ENCODE measurements at places on chromosomes 1 and 21.

DNA sequence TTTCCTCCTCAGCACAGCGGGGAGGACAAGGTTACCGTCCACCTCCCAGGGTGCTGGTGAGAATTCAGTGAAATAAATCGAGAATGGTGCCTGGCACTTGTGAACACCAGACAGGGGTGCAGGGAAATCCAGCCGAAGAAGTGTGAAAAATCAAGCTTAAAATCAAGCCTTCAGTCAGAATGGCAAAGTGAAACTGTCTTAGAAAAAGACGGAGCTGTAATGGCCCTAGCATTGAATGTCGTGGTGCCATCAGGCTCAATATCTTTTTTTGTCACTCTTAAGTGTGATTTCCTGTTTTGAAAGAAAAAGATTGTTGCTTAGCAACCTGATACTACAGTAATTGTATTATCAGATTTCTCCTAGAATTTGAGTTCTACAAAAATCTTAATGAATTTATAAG is 22.1 kb downstream of the EDARADD start:
- no peak for DNase-seq

GRCh38 chr21:41873426-41873825 is 5.7 kb downstream of the PRDM15 start:
- DNase-seq = no peak

GRCh38 chr1:179217943-179218507 is 11.5 kb downstream of the ABL2 start:
- no peak for DNase-seq

DNA sequence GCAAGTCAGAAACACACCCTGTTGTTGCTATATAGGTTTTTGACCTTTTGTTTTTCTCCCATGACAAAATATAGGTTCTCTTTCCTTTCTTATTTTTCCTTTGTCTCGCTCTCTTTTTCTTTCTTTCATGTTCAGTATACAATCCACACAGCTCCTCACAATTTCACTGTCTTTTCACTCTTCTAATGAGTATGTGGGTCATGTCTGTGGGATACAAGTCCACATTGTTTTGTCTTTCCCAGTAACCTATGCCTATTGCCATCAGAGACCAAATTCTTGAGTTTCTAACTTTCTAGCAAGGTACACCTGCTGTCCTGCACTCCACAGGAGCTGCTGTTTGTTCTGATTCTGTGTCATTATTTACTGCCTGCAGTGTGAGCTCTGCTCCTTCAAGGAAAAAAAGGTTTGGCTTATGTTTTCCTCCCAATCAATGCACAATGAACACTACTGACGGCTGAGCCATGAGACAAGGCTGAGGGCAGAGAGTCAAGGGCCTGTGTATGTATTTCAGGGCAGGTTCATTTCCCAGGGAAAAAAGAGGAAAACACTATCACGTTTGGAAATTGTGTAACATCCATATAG is 453.8 kb downstream of the NEGR1 start:
- DNase-seq = no peak

GRCh38 chr1:229119876-229120275 is 151.0 kb upstream of the RAB4A start:
- DNase-seq = no peak

DNA sequence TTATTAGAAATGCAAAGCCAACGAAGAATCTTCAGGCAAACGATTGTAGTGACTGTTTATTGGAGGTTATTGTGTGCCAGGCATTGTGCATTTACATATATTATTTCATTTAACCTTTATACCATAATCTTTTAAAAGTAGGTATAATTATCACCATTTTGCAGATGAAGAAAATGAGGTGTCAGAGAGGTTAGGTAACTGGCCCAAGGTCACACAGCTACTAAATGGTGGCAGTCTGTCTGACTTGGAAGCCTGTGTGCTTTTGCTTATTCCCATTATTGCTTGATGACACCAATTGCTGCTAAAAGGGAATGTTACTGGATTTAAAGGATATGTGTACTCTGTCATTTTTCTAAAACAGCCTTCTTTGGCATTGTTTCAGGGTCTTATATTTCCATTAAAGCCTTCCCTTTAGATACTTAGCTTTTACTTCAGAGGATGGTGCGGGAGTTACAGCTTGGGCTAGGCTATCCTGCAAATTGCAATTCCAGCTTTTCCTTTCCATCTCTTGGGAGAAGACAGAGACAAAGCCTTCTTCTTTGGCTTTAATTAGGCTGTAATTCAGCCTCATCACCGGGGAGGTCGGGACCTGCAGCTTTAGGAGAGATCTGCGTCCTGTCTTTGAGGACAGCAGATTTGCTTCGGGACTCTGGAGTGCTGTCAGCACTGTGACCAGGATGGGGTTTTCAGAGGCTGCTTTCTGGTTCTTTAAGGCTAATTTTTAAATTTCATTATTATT is 37.4 kb upstream of the ERRFI1 start:
- no peak for DNase-seq

DNA sequence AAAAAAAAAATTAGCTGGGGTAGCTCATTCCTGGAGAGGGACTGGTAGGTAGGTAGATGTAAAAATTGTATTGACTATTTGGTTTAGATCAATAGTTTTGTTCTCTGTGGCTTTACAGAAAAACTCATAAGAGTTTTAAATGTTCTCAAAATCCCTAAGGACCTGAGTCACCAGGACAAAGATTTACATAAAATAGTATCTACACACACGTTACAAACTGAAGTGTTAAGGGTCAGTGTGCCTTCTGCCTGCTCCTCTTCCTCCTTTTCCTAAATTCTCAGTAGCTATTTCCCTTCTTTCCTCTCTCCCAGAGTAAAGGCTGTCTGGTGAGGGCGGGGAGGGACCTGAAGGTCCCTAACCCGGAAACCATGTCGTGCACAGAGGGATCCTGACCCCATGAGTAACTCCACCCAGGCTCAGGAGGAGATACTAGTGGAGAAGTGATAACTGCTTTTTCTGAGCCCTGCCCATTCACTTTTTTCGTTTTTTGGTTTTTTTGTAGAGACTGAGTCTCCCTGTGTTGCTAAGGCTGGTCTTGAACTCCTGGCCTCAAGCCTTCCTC is 8.1 kb downstream of the PLEKHM2 start:
- DNase-seq = no peak

DNA sequence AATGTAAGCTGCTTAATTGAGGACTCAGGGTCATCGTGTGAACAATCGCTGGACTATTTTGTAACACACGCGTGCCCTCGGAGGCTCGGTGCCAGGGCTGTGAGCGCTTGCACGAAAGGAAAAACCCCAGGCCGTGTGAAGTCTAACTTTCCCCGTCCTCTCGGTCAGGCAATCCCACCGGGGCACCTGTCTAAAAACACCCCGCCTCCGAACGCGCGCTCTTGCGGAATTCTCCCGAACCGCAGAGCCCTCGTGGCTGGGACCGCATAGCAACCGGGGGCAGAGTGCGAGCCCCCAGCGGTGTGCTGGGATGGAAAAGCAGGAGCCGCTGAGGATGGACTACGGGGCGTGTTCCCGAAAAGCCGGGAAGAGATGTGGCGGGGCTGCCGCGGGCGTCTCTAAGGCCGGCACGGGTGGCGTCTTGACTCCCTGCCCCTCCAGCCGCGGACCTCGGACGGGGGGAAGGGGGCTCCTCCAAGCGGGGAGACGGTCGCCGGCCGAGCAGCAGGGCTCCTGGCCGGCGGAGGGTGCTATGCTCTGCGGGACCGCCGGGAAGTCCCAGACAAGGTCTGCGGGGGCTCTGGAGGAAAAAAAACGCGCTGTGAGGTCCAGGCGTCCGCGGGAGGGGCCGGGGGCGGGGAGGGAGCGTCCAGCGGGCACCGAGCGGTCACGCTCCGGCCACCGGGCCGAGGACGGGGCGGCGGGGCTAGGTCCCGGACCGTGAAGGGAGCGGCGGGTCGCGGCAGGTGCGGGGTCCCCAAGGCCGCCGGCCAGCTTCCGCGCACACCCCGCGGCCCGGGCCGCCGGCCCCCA is 936 bp downstream of the ZBTB21 start:
- peak; percentile 67 for DNase-seq

DNA sequence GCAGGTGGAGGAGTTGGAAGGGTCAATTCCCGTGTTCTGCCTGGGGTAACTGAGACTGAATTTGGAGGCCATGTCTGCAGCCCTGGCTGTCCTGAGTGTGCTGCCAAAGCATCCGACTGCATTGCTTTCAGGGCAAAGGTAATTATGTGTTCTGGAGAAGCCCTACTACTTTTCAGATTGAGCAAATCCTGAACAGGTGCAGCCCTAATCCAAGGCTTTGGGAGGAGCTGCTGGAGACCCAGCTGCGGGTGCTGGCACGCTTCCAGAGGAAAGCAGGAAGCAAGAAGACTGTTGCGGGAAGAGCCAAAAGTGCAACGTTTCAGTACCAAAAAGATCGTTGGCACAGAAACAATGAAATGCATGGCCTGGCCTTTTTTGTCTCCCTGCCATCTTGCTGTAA is 73.7 kb upstream of the NRIP1 start:
- DNase-seq = no peak

- DNase-seq = no peak
Observed at GRCh38 chr1:151898519-151898991, 10.8 kb downstream of the THEM4 start.

DNA sequence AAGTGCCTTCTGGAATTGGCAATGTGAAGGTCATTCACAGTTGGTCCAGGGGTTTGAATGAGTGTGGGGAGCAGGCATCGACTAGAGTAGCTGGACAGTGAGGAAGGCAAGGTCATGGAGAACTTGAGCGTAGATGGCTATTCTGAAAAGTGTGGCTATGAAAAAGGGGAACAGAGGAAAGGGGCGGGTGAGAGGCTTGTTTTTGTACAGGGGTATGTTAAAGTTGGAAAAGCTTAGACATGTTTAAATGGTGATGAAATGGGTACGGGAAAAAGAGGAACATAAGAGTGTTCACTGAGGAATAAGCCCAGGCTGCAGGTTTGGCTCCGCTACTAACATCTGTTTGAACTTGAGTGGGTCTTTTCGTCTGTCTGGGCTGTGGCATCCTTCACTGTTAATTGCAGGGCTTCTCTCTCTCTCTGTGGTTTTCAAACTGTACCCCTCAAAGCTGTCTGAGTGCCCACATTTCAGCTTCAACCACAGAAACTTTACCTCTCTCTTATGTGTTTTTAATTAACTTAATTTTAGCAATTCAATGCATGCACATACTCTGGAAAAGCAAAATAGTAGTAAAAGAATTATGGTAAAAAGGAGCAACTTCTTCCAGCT is 70.8 kb upstream of the COA6 start:
- no peak for DNase-seq

GRCh38 chr21:41651830-41652229 is 115.0 kb downstream of the RIPK4 start:
- DNase-seq = no peak

- no peak for DNase-seq
Observed at GRCh38 chr1:244854166-244854565, 10.2 kb downstream of the HNRNPU start.

DNA sequence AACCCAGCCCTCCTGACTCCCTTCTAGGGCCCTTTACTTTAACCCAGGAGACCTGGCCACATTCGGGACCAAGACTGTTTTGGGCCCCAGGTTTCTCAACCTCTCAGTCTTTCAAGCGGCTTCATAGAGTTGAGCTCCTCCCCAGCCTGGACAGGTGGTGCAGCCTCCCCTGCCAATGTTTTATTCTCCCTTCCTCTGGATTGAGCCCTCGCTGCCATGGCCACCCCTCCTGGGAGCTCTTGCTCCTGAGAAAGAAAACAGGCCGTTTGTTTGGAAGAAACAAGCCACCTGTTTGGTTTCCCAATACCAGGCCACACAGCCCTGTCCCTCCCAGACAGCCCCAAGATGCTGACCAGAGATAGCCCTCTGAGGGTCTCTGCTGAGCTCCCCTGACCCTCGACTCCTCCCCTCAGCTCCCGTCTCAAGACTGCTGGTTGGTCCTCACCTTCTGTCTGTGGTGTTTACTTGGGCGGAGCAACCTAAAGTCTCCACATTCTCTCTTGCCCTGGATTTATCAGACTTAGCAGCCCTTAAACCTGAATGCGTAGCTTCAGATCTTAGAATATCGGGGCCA is 3.3 kb downstream of the TMEM51 start:
- DNase-seq = no peak

GRCh38 chr1:228233136-228233535 is 25.3 kb downstream of the OBSCN start:
- no peak for DNase-seq

DNA sequence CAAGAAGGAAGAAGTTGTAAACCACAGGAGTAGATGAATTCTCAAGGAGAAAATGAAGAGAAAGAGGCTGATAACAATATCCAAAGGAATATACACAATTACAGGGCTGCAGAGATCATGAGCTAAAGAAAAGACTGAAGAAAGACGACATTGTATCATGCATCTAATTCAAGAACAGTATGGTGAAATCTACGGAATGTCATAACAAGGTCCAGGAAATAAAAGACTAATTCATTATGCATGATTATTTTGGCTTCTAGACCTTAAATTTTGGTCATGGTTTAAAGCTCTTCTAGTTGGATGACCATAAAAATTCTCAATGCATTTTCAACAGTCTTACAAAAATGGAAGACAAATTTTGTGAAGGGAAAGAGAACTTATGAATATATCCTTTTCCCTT is 71.7 kb downstream of the SH3GLB1 start:
- DNase-seq = peak; percentile 87

- DNase-seq = no peak
Observed at GRCh38 chr1:240784776-240785175, 172.8 kb upstream of the GREM2 start.

DNA sequence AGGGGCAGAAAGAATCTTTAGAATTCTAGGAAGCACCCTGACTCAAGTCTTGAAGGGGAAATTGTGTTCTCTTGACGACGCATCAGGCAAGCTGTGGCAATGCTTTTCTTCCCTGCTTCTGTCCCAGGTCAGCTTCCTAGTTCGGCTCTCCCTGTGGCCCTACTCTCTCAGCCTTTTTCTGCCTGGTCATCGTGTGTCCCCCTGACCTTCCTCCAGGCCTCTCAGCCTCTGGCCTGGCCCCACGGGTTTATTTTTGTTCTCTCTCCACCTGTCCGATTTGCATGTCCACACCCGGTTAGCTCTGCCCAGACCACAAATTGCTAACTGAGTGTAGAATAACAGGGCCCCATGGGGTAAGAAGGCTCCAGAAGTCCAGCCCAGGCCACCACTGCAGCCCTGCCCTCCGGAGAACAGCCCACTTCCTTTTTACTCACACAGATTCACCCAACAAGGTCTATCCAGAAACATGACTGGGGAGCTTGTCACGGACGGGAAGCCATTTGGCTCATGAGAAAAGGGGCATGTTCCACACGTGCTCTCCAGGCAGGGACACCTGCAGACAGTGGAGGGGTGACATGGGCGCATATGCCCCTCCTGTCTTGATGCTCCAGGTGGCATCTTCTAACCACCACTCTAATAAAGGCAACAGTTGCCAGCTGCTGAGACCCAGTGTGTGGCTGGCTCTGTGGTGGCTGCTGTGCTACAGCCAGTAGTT is 9.8 kb downstream of the KCNN3 start:
- no peak for DNase-seq

GRCh38 chr1:95039360-95040031 is 33.3 kb downstream of the ALG14 start:
- DNase-seq = no peak

- DNase-seq = no peak
Observed at GRCh38 chr21:39073063-39073462, 110.2 kb downstream of the PSMG1 start.
